ENCODE measurements at places on chromosomes 1 and 21. TPM values are rescaled to one million over a fixed set of nuclear protein-coding genes. Genes with fewer than 3 reads are reported as not detected.

DNA sequence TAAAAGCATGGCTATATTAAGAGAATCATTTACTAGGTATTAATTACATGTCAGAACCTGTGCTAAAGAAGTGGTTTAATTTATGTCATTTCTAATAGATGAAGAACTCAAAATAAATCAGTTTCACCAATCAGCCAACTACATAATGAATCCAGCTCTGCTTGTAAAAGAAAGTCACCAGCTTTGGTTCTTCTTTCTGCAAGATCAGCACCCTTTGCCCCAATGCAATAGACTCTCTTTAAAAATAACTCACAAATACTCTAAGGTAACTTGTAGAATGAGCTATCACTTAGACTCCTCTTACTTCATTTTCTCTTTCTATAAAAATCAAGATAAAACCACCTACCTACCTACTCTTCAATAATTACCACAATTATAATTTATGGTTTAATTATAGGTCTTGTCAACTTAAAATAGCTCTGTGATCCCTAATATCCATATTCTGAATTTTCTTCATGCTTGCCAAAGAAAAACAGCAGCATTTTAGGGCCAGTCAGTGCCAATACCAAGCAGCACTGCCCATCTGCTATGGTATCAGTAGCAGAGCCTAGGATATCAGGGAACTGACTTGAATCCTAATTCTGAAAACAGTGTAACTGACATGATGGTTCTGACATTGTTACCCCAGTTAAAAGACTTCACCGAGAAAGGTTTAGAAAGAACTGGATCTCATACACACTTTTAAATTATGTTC, 11.3 kb downstream of the SLC19A2 start:
- DNase-seq = no peak

DNA sequence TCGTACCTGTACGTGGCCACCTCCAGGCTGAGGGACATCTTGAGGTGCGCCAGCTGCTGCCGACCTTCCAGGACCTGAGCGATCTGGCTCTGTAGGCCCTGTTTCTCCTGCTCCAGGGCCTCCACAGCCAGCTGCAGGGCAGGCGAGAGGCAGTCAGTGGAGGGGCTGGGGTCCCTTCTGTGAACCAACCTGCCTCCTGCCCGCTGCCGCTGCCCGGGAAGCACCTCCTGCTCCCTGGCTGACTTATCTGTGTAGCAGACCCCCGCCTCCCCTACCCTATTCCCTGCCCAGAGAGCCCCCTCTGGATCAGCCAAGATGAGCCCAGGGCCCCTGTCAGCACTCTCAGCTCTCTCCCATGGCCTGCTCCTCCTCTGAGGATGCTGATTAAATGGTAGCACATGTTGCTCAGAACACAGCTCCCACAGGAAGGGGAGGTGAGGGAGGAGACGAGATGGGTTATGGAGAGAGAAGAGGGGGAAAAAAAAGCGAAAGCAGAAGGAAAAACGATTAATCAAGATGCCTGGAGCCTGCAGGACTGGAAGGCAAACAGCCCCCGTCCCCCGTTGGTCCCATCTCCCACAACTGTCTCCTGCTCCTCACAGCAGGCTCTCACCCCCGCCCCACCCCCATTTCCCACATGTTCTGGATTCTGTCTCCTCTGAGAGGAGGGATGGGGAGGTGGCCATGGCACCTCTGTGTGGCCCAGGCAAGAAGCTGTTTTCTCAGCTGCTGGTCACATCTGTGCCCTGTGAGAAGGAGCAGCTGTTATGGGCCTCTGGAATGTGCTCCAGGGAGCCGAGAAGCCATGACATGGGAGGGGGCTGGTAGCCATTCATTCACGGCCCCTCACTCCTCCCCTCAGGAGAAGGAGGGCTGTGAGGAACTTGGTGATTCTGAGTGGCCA, 1.7 kb downstream of the NES start:
- no peak for DNase-seq

DNA sequence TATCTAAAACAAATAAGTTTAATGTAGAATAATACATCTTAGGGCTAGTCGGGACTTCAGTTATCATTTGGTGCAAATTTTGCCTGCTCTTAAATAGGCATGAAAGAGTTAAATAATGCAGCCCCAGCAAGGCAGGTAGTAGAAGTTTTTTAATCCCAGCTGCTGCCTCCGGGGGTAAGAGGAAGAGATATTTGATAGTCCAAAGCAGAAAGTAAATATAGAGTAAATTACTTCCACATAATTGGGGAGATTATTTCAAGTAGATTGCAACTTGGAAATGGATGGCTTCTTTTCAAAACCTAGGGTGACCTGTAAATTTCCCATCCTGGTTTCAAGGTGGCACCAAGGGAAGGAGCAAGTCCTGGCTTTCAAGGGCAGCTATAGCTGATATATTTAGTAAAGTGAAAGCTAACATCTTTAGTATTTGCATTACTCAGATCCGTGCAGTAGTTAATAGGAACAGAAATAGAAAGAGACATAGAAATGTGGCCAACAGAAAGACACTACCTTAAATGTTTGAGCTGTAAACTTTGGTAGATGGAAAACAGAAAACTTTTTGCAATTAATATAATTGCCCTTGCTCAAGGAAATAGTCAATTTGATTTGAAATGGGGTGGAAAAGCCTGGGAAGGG, 109.1 kb downstream of the LMO4 start:
- no peak for DNase-seq

- DNase-seq = peak; percentile 79
Measured at GRCh38 chr1:69913977-69914376, 291.4 kb downstream of the LRRC40 start.

DNA sequence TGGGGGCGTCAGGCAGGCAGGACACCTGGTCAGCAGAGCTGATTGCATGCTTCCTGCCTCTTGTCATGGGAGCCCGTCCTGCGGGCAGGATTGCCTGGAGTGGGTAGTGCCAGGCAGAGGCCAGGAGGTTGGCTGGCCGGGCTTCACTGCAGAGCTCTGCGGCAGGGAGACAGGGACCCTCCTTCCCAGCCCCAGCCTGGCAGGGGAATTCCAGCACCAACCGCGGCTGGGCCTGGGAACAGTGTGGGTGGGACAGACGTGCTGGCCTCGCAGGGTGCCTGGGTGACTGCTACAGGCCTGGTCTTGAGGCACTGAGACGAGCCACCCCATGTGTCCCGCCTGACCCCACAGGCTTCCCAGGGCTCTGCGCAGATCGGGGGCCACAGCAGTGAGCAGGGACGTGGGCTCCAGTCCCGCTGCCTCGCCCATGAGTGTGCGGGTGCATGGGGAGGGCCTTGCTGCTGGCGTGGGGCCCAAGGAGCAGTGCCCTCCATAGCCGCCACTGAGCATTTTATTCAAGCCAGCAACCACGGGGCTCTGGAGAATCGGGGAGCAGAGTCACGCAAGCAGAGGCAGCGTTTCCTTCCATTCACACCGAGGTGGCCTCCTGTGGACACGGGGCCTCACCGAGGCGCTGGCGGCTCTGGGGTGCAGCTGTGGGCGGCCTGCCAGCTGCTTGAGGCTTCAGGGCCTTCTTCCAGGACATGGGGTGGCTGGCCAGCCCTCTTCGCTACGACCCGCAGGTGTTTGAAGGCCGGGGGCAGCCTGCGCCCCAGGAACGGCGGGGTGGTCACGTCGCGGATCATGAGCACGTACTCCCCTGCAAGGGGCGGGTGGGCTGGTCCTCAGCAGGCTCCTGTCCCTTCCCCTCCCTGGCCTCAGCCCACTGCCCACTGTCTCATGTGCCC, 70.3 kb downstream of the MORN1 start:
- DNase-seq = no peak

DNA sequence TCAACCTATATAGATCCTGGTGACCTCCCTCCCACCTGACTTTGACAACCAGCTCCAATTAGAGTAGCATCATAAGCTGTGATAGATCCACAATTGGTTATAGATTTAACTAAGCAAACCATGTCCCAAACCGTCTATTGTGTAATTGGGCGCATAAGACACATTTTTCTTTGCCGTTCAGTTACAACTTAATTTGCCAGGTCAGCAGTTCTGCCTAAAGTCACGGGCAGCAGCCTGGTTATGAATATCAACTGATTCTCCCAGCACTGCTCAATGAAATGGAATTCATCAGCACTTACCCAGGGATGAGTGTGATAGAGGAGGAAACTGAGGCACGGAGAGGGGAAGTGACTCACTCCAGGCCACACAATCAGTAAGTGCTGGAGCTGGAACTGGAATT, 73.4 kb downstream of the KLHDC7A start:
- DNase-seq = no peak

Gene C21orf58
- 5.5 TPM for total RNA-seq

Gene GBP2
- total RNA-seq = 59.9 TPM

Gene CD52
- total RNA-seq = not detected

All from fibroblast of villous mesenchyme (primary cell).